Activated CD8-positive, alpha-beta T cell treated with anti-CD3 and anti-CD28 coated beads, Interleukin-2, amount 10 ng/mL, durations not matched to agents 7 days and 5 days (primary cell): ENCODE measurements at places on chromosomes 7 and 10.

- no peaks in the 10 kb centered on the region for H3K27me3 ChIP-seq
- H3K4me3 ChIP-seq = peak within 1 kb of the TSS; percentile 88
- peaks cover 40% of the 10 kb centered on the region for H3K36me3 ChIP-seq
- H3K4me1 ChIP-seq = peaks cover 55% of the 10 kb centered on the region
These were observed at the start of gene DNAJC2 for GRCh38 chr7:103344453-103345149. Gene DNAJC2 (minus strand): TSS chr7:103344767. CDS start chr7:103344622, 145 bp downstream.

DNA sequence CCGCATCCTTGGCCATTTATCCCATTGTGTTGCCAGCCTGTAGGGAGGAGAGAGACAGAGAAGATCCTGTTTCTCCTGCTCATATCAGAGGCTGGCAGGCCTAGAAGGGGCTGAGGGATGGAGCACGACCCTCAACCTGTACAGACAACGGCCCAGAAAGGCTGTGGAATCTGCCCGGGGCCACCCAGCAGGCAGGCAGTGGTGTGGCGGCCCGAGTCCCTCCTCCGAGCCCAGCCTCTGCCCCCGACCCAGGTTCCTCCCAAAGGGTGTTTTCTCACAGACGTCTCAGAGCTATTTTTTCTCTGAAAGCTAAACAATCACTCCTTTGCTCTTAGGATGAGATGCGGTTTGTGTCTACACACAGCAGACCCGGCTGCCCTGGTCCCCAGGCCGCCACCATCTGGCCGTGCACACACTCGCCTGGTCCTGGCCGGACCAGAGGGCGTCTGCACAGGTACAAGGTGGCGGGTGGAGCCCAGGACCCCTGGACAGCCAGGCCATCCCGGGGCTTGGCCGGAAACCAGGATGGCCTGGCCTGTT lies 69.3 kb downstream of the FOXL3 start:
- no peak for DNase-seq
- H3K4me3 ChIP-seq = no peak overlapping the region
- H3K27ac ChIP-seq = no peak overlapping the region

- no peaks in the 10 kb centered on the region for H3K27me3 ChIP-seq
- no peak overlapping the region for H3K27ac ChIP-seq
- peaks cover 35% of the 10 kb centered on the region for H3K4me1 ChIP-seq
- DNase-seq = no peak
- H3K4me3 ChIP-seq = no peak overlapping the region
These were observed 12.7 kb upstream of the DNAJB12 start for GRCh38 chr10:72367301-72367960.

- no peaks in the 10 kb centered on the region for H3K4me1 ChIP-seq
- H3K27ac ChIP-seq = no peak overlapping the region
- no peak overlapping the region for H3K4me3 ChIP-seq
- DNase-seq = no peak
- H3K36me3 ChIP-seq = no peaks in the 10 kb centered on the region
These were observed 27.9 kb downstream of the GNG11 start for GRCh38 chr7:93949423-93949822.

DNA sequence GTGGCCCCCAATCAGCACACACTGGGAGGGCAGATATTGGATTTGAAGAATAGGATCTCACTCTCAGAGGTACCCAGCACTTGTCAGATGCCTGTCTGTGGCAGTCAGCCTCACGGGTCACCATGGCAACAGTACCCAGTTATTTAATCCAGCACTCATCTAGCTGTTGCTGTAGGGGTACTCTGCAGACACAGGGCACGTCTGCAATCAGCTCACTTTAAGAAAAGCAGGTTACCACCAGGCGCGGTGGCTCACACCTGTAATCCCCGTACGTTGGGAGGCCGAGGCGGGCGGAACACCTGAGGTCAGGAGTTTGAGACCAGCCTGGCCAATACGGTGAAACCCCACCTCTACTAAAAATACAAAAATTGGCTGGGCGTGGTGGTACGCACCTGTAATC lies 11.9 kb downstream of the SFXN4 start:
- no peaks in the 10 kb centered on the region for H3K27me3 ChIP-seq
- no peak for DNase-seq
- H3K27ac ChIP-seq = no peak overlapping the region

- H3K4me3 ChIP-seq = no peak overlapping the region
- no peak overlapping the region for H3K27ac ChIP-seq
- peaks cover 20% of the 10 kb centered on the region for H3K36me3 ChIP-seq
These were observed 44.3 kb downstream of the TET1 start for GRCh38 chr10:68604441-68604840.

DNA sequence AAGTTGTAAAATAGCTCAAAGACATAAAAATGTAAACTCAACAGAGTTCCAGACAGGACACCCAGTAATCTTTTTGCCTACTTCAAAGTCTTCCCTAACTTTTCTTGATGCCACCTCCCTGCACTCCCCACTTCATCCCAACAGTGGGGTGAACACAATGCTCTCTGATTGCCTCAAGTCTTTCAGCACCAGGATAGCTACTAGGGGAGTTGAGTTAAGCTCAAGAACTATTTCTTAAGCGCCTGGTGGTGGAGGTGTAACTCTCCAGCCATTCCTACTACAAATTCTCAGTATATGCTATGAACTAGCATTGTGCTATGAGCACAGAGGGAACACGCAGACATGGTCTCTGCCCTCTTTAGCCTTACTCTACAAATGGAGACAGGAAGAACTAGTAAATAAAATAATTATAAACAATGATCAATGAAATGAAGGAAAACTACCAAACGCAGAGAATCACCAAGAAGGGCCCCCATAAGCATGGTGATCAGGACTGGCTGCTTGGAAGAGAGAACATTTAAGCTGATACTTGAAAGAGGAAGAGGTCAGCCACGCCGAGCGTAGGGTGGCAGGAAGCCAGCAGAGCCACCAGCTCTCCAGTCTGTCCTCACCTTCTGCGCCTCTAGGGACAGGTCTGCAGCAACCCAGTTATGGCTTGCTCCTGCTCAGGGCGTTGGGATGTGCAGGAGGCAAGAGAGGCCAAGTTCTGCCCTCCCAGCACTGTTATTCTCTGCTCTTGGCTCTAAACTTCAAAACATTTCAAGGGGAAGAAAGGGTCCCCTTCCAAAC lies 16.7 kb upstream of the FRA10AC1 start:
- no peak overlapping the region for H3K27ac ChIP-seq
- DNase-seq = no peak
- H3K4me1 ChIP-seq = peaks cover 4% of the 10 kb centered on the region
- H3K4me3 ChIP-seq = no peak overlapping the region
- no peaks in the 10 kb centered on the region for H3K36me3 ChIP-seq

GRCh38 chr7:138625084-138625848 lies 75.9 kb downstream of the SVOPL start:
- peak overlapping the region; percentile 90 for H3K27ac ChIP-seq
- peak; percentile 33 for DNase-seq
- H3K27me3 ChIP-seq = no peaks in the 10 kb centered on the region
- H3K4me3 ChIP-seq = peak overlapping the region; percentile 69
- H3K4me1 ChIP-seq = peaks cover 53% of the 10 kb centered on the region

- peak; percentile 8 for DNase-seq
- H3K4me3 ChIP-seq = no peak overlapping the region
- H3K36me3 ChIP-seq = no peaks in the 10 kb centered on the region
- H3K27me3 ChIP-seq = no peaks in the 10 kb centered on the region
- no peak overlapping the region for H3K27ac ChIP-seq
- H3K4me1 ChIP-seq = no peaks in the 10 kb centered on the region
These were observed 87.8 kb upstream of the PPP2R2D start for GRCh38 chr10:131812736-131813604.

- no peak overlapping the region for H3K4me3 ChIP-seq
- H3K27me3 ChIP-seq = no peaks in the 10 kb centered on the region
- no peaks in the 10 kb centered on the region for H3K4me1 ChIP-seq
- no peak overlapping the region for H3K27ac ChIP-seq
- no peak for DNase-seq
These were observed 40.2 kb upstream of the MYL10 start for GRCh38 chr7:101669307-101669706.

GRCh38 chr10:5047912-5048628 lies 44.4 kb upstream of the AKR1C2 start:
- no peak overlapping the region for H3K4me3 ChIP-seq
- H3K36me3 ChIP-seq = no peaks in the 10 kb centered on the region
- no peaks in the 10 kb centered on the region for H3K4me1 ChIP-seq
- H3K27ac ChIP-seq = no peak overlapping the region
- no peak for DNase-seq

DNA sequence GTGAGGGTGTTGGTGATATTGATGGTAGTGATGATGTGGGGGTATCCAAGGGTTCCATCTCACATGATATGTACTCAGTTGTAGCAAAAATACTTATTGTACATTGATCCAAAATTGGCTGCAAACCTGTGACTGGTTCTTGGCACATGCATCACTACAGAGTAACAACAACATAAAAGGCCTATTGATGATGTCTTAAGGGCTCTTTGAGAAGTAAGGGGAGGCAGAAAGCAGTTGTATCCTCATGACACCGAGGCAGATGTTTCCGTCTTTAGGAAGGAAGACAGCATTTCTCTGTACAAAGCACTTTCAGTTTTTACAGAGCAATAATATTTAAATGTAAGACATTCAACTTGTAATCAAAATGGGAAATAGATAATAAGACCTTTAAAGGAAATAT lies 34.5 kb downstream of the NRG3 start:
- no peaks in the 10 kb centered on the region for H3K27me3 ChIP-seq
- H3K4me3 ChIP-seq = no peak overlapping the region
- no peak overlapping the region for H3K27ac ChIP-seq
- no peak for DNase-seq
- no peaks in the 10 kb centered on the region for H3K4me1 ChIP-seq

GRCh38 chr10:70970830-70971229 lies 82.5 kb upstream of the PCBD1 start:
- H3K4me1 ChIP-seq = peaks cover 2% of the 10 kb centered on the region
- H3K27ac ChIP-seq = no peak overlapping the region
- peaks cover 29% of the 10 kb centered on the region for H3K27me3 ChIP-seq
- no peak for DNase-seq
- no peaks in the 10 kb centered on the region for H3K36me3 ChIP-seq

- DNase-seq = no peak
- H3K27ac ChIP-seq = no peak overlapping the region
- H3K4me1 ChIP-seq = peaks cover 51% of the 10 kb centered on the region
- no peaks in the 10 kb centered on the region for H3K36me3 ChIP-seq
- peak overlapping the region; percentile 55 for H3K4me3 ChIP-seq
These were observed 1.3 kb upstream of the TNRC18 start for GRCh38 chr7:5424749-5425506.

GRCh38 chr7:147937428-147937827 lies 653.1 kb upstream of the C7orf33 start:
- H3K36me3 ChIP-seq = no peaks in the 10 kb centered on the region
- no peak overlapping the region for H3K4me3 ChIP-seq
- H3K27me3 ChIP-seq = no peaks in the 10 kb centered on the region
- no peak for DNase-seq
- no peaks in the 10 kb centered on the region for H3K4me1 ChIP-seq

- no peaks in the 10 kb centered on the region for H3K36me3 ChIP-seq
- H3K4me1 ChIP-seq = no peaks in the 10 kb centered on the region
- no peak overlapping the region for H3K27ac ChIP-seq
- DNase-seq = no peak
- H3K4me3 ChIP-seq = no peak overlapping the region
These were observed 11.6 kb downstream of the MICALL2 start for GRCh38 chr7:1447551-1448244.

DNA sequence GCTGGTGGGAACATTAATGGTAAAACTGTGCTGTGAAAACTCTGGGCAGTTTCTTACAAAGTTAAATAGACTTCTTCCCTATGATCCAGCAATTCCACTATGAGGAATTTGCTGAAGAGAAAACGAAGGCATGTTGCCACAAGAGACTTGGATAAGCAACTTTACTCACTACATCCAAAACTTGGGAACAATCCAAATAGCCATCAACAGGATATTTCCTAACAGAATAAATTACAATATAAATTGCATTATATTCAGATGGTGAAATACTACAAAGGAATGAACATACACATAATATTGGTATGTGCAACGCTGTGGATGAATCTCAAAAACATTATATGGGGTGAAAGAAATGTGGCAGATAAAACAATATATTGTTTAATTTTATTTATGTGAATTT lies 21.4 kb upstream of the MKI67 start:
- peaks cover under 1% of the 10 kb centered on the region for H3K27me3 ChIP-seq
- DNase-seq = no peak
- H3K27ac ChIP-seq = no peak overlapping the region
- peaks cover 9% of the 10 kb centered on the region for H3K36me3 ChIP-seq
- H3K4me3 ChIP-seq = no peak overlapping the region

GRCh38 chr7:18607025-18607424 lies 111.5 kb downstream of the HDAC9 start:
- no peak overlapping the region for H3K4me3 ChIP-seq
- no peaks in the 10 kb centered on the region for H3K36me3 ChIP-seq
- no peaks in the 10 kb centered on the region for H3K4me1 ChIP-seq
- no peak for DNase-seq

GRCh38 chr10:67815571-67816059 lies 22.4 kb downstream of the DNAJC12 start:
- DNase-seq = no peak
- H3K36me3 ChIP-seq = peaks cover 2% of the 10 kb centered on the region
- H3K4me3 ChIP-seq = no peak overlapping the region
- H3K4me1 ChIP-seq = peaks cover 8% of the 10 kb centered on the region
- H3K27ac ChIP-seq = no peak overlapping the region

- H3K27me3 ChIP-seq = peaks cover 1% of the 10 kb centered on the region
- no peaks in the 10 kb centered on the region for H3K36me3 ChIP-seq
- no peak overlapping the region for H3K27ac ChIP-seq
- no peak overlapping the region for H3K4me3 ChIP-seq
- peaks cover 5% of the 10 kb centered on the region for H3K4me1 ChIP-seq
These were observed 116.0 kb downstream of the ATRNL1 start for GRCh38 chr10:115209133-115209532.

GRCh38 chr7:73734619-73735527 lies 3.7 kb downstream of the ABHD11 start:
- peaks cover 13% of the 10 kb centered on the region for H3K36me3 ChIP-seq
- H3K27ac ChIP-seq = peak overlapping the region; percentile 78
- DNase-seq = peak; percentile 91
- no peak overlapping the region for H3K4me3 ChIP-seq
- H3K27me3 ChIP-seq = peaks cover 6% of the 10 kb centered on the region
- peaks cover 29% of the 10 kb centered on the region for H3K4me1 ChIP-seq

GRCh38 chr10:127577376-127578258 lies 28.5 kb downstream of the NPS start:
- no peaks in the 10 kb centered on the region for H3K27me3 ChIP-seq
- DNase-seq = no peak
- no peaks in the 10 kb centered on the region for H3K4me1 ChIP-seq
- no peak overlapping the region for H3K4me3 ChIP-seq
- no peaks in the 10 kb centered on the region for H3K36me3 ChIP-seq

DNA sequence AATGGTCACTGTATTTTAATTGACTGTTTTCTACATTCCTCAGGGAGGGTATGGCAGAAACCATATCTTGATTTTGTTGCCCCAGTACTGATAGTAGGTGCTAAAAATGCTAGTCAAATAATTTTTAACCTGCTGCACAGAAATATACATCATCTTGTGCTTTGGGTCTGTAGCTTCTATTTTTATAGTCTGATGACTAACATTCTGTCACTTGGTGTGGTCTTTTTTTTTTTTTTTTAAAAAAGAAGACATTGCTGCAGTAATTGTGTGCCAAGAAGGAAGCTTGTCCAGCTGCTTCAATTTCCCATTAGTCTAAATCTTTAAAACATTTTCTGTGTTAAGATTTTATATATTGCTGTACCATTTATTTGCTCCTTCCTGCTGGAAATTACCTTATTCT lies 83.6 kb downstream of the ICA1 start:
- H3K27ac ChIP-seq = peak overlapping the region; percentile 99
- peaks cover 13% of the 10 kb centered on the region for H3K36me3 ChIP-seq
- peaks cover 50% of the 10 kb centered on the region for H3K4me1 ChIP-seq
- no peak for DNase-seq
- no peak overlapping the region for H3K4me3 ChIP-seq
- H3K27me3 ChIP-seq = peaks cover 3% of the 10 kb centered on the region
